ENCODE measurements at places on chromosomes 5 and 9.

- DNase-seq = no peak
Observed at GRCh38 chr9:131633491-131634031, 88.2 kb downstream of the PRRT1B start.

GRCh38 chr5:41831155-41831554 lies 39.1 kb downstream of the OXCT1 start:
- no peak for DNase-seq

GRCh38 chr5:158560170-158560569 lies 539.5 kb downstream of the EBF1 start:
- no peak for DNase-seq

DNA sequence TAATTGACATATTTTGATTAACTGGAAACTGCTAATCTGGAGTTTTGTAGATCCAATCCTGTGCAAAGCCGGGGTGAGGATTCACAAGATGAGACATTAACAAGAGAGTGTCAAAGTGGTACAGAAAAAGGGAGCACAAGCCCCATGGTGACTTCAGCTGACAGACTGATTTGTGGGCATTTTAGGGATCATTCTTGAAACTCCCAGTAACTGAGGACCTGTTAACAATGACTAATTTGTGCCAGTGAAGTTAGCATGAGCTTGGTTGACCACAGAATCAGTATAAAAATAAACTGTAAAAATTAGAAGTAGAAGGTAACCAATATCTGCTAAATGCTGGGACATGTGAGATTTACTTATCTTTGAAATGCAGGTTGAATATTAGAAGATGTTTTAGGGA lies 1578.3 kb downstream of the EFNA5 start:
- DNase-seq = no peak

DNA sequence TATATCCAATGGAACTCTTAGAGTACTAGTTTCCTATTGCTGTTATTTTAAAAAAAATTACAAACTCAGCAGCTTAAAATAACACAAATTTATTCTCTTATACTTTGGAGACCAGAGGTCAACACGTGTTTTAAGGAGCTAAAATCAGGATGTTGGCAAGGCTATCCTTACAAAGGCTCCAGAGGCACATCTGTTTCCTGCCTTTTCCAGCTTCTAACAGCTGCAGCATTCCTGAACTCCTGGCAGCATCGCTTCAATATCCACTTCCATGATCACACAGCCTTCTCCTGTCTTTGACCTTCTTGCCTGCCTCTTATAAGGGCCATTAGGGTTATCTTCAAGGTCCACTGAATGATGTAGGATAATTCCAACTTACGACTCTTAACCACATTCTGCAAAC lies 92.2 kb upstream of the CCNG1 start:
- DNase-seq = no peak

DNA sequence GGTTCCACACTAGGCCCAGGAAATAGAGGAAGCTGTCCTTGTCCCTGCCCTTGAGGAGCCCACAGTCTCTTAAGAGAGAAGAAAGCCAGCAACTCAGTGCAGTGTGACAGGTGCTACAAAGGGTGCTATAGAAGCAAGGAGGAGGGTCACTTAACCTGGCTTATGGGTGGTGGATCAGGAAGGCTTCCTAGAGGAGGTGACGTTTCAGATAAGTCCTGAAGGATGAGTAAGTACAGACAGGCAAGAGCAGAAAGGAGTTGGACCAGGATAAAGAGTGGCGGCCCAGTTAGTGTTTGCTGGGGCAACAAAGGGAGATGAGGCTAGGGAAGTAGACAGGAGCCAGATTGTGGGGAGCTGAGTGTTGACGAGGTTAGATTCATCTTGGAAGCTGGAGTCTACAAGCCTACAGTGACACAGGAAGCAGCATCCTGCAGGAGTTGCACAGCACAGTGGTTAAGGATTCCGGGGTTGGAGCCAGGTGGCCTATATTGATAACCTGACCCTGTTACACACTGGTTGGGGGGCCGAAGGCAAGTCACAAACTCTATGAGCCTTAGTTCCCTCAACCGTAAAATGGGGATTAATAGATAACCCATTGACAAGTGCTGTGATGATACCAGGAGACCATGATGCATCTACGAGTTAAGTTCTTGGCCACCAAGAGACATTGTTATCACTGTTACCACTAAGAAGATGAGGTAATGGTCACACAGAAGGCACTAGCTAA lies 5.4 kb upstream of the LHX6 start:
- DNase-seq = no peak

DNA sequence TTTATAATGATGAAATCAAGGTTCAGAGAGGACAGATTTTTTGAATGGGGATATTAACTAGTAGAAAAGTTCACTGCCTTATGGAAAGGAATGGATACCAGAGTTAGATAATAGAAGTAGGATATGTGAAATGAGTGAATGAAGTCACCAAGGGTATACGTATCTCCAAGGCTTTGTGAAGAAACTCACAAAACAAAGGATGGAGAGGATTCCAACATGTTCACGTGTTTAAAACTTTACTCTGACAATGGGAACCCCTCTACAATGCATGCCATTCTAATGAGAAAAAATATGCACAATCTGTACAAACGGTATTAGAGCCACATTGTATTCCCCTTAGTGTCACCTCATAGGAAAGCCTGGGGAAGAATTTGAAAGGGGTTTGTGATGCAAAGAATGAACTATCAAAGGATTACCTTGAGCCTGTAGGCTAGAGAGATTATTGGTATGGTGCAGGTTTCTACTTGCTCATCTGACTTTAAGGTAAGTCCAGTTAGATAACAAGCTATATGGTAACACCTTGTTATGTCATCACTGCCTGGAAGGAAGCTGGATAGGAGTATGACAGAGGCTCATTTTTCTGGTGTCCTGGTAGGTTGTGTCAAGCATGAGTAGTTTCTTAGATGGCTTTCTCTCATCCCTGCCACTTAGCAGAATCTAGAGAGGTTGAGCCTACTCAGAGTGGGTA lies 250.3 kb upstream of the SEMA6A start:
- no peak for DNase-seq

- peak; percentile 5 for DNase-seq
Observed at GRCh38 chr9:129305246-129305645, 127.2 kb upstream of the IER5L start.

DNA sequence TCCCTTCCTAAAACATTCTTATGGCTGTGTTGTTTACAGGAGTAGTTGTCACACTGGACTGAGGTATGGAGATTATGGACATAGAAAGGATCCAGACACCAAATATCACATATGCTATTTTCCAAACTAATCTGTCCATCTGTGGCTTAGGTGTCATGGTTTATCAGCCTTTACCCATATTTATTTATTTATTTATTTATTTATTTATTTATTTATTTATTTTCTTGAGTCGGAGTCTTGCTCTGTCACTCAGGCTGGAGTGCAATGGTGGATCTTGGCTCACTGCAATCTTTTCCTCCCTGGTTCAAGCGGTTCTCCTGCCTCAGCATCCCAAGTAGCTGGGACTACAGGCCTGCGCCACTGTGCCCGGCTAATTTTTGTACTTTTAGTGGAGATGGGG lies 1103.1 kb downstream of the MAT2B start:
- DNase-seq = no peak

DNA sequence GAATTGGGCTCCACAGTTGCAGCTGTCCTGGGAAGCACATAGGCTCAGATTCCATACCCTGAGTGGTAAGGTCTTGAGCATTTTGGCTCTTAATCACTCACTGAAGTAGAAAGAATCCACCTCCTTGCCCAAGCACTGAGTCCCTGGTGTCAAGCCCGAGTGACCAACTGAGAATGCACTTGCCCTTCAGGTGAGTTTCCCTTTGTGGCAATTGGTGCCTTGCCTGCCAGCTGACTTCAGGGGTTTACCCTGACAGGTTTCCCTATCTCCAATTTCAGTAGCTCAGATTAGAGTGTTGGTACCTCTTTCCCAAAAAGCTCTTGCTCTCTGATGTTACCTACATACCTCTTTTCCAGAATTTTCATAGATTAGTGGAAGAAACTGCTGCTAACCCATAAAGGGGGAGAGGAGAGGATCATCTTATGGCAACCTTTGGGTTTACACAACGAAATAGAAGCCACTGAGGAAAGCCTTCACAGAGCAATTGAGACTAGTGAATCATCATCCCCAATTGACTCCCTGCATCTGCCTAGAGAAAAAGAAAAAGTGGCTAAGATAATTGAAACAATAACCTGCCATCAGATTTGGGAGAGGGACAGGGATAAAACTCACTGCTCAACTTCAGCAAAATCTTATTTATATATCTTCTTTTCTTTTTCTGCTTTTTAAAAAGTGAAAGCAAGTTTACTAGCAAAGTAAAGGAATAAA lies 48.6 kb downstream of the CCL28 start:
- no peak for DNase-seq

DNA sequence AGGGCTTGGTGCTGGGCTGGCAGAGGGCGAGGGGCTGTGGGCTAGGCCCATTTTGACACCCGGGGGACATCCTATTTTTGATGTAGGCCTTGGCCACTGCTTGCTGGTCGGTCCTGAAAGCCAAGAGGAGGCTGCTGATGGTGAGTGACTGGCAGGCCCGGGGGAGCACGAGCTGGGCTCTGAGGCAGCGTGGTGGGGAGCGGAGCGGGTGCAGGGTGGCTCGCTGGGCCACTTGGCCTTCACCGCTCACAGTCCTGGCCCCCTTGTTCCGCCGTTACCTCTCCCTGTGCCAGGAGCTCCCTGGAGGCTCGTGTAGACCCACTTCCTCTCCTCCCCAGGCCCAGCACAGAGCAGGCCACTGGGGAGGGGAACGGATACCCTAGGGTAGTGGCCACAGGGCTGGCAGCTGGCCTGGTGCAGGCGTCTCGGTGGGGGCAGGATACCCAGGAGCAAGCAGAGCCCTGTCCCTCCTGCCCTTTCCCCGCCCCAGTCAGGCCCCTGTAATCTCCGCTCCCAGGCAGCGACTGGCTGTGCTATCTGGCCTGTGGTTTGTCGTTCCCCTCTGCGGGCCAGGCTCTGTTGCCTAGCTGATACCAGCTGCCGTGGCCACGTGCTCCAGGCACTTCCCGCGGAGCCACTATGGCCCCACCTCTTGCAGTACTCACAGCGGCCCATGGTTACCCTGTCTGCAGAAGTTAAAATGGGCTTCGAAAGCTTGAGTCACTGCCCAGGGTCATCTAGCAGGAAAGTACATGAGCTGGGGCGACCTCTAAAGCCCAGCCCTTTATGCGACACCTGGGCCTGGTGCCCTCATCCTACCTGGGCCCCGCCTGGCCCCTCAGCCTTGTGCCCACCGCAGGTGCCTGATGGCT lies 11.7 kb upstream of the DOLPP1 start:
- DNase-seq = peak; percentile 58

DNA sequence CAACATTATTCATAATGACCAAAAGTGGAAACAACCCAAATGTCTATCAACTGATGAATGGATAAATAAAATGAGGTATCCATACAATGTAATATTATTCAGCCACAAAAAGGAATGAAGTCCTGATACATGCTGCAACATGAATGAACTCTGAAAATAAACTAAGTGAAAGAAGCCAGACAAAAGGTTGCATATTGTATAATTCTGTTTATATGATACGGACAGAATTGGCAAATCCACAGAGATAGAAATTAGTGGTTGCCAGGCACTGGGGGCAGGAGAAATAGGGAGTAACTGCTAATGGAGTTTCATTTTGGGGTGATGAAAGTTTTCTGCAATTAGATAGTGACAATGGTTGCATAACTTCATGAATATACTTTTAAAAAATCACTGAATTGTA lies 47.0 kb downstream of the KIF24 start:
- DNase-seq = no peak
